ENCODE measurements at places on chromosomes 16 and 17. TPM values are rescaled to one million over a fixed set of nuclear protein-coding genes. Genes with fewer than 3 reads are reported as not detected.

GRCh38 chr17:79565606-79566250 is 45.1 kb downstream of the RBFOX3 start:
- DNase-seq: no peak

GRCh38 chr16:24070851-24071250 is 185.3 kb upstream of the CACNG3 start:
- no peak for DNase-seq

DNA sequence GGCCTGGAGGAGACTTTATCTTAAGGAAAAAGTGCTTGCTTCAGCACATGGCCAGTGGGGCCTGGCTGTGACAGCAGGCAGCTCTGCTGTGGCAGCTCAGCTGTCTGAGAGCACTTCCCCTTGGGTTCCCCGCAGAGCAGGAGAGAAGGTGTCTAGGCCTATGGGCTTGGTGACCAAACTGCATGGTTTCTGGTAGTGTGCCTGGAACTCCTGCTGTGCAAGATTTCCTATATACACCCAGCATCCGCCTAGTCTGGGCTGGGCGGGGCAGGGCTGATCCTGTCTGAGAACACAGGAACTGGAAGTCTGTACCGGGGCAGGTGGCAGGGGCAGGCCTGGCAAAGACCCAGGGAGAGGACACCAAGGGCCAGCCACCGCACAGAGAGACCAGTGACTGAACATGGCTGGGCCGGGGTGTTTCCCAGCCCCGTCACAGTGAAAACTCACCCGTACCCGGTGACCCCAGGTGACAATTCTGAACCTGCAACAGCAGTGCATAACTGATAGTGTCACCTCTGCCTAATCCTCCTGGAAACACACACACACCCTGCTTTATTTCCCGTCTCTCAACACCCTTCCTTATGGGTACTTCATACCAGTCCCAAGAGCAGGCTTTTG is 39.3 kb downstream of the CHD9 start:
- DNase-seq: no peak

DNA sequence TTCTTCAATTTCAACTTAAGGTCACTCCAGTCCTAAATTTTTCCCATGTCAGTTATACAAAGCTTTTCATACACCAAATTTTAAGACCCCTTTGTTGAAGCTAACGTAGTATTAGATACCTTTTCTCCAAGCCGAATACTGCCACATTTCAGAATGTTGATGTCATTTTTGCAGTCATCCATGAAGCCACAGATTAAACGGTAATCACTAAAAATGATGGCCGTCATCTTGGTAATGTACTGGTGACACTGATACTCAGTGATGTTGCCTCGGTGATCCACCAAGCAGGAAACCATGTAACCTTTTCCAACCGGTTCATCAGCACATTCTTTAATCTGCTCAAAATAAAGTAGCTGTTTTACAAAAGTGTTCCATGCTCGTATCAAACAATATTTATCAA is 82.1 kb upstream of the CLEC18B start:
- DNase-seq: no peak

GRCh38 chr16:9128346-9129342 is 37.2 kb downstream of the HAPSTR1 start:
- DNase-seq: no peak

GRCh38 chr17:17305281-17305801 is 2.2 kb downstream of the NT5M start:
- DNase-seq: no peak

GRCh38 chr16:10609402-10609774 is 29.0 kb upstream of the EMP2 start:
- DNase-seq: no peak

GRCh38 chr16:85553436-85554113 is 59.5 kb upstream of the GSE1 start:
- DNase-seq: no peak

GRCh38 chr17:61717352-61717751 is 126.3 kb upstream of the NACA2 start:
- no peak for DNase-seq

GRCh38 chr16:23288726-23289512 is 13.2 kb upstream of the SCNN1B start:
- DNase-seq: no peak

GRCh38 chr17:58284613-58285421 is 4.1 kb upstream of the MPO start:
- DNase-seq: no peak

DNA sequence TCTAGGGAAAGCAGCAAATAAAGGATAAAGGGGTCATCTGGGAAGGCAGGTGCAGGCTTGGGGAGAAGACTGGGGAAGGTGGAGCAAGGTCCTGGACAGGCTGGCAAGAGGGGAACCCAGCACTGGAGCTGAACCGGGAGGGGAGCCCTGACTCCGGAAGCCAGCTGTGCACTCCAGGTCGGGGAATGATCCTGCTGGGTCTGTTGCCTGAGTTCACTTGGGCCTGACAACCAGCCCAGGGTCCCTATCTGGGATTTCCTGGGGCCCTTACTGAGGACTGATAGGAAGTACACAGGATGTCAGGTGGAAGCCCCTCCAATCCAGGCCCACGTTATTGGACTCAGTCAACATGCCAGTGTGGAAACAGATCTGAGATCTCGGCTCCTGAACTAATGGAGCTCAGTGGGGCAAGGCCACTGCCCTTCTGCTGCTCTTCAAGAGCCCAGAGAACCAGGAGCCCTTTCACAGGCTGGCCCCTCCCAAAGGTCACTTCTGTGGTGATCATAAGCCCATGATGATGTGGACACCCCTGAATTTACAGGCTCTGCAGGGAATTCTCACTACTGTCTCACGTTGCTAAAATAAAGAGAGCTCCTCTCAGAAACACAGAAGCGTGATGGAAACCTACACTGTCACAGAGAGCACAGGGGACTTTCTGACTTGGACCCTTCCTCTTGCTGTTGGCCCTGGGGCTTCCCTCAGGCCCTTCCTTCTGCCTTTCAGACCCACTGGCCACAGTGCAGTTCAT is 19.9 kb upstream of the PITPNM3 start:
- DNase-seq: no peak

DNA sequence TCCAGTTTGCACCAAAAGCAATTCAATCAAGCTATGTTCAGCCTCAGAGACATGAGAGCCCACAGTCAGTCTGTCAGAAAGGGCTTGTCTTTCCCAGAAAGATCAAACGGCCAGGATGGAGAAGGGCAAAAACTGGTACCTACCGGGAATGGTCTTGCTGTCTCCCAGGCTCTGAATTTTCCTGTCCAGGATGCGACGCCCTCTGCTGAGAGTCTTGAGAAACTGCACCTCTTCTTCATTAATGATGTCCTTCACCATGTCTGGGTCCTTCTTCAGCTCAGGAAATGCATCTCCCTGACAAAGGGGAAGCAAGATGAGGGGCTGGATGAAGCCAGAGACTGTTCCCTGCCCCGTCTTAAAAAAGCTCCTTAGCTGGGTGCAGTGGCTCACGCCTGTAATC is 15.8 kb upstream of the EXOSC6 start:
- no peak for DNase-seq

The ABCA3 gene
- polyA plus RNA-seq: 18.4 TPM

The DRC7 gene
- polyA plus RNA-seq: not detected

The CARD14 gene
- polyA plus RNA-seq: 1.1 TPM

The KPNA2 gene
- polyA plus RNA-seq: 41.0 TPM

The SSH2 gene
- polyA plus RNA-seq: 23.5 TPM

The GOSR2 gene
- 29.4 TPM for polyA plus RNA-seq

The KRTAP4-6 gene
- polyA plus RNA-seq: not detected

The CSH1 gene
- 0.50 TPM for polyA plus RNA-seq

The CEP295NL gene
- polyA plus RNA-seq: 0.79 TPM

The ENPP7 gene
- not detected for polyA plus RNA-seq

The DPEP2 gene
- polyA plus RNA-seq: 2.3 TPM
